Glutamatergic neuron (in vitro differentiated cells): ENCODE measurements at places on chromosomes 5 and 9.

GRCh38 chr5:155085282-155085989, 71.9 kb downstream of the KIF4B start:
- no peak overlapping the region for H3K27ac ChIP-seq
- peaks cover 3% of the 10 kb centered on the region for H3K27me3 ChIP-seq
- no peak for DNase-seq
- no peak overlapping the region for H3K4me3 ChIP-seq

DNA sequence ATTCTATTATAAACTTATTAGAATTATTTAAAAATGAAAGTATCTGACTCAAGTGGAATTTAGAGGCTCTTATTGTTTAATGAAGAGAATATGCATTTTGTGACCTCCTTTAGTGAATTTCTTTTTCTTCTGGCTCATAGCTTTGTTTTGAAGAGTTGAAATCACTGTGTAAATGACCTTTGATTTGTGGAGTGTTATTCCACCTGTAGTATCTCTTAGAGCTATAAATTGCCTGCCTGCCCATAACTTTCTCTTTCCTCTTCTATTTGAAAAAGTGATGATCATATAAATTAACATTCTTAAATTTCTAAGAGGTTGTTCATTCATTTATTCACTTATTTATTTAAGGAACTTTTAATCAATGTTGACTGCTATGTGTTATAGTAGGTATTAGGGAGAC, 16.1 kb downstream of the CSNK1G3 start:
- H3K36me3 ChIP-seq: no peaks in the 10 kb centered on the region
- no peak overlapping the region for H3K4me3 ChIP-seq
- peaks cover 2% of the 10 kb centered on the region for H3K4me1 ChIP-seq
- no peak for DNase-seq
- H3K27ac ChIP-seq: no peak overlapping the region

DNA sequence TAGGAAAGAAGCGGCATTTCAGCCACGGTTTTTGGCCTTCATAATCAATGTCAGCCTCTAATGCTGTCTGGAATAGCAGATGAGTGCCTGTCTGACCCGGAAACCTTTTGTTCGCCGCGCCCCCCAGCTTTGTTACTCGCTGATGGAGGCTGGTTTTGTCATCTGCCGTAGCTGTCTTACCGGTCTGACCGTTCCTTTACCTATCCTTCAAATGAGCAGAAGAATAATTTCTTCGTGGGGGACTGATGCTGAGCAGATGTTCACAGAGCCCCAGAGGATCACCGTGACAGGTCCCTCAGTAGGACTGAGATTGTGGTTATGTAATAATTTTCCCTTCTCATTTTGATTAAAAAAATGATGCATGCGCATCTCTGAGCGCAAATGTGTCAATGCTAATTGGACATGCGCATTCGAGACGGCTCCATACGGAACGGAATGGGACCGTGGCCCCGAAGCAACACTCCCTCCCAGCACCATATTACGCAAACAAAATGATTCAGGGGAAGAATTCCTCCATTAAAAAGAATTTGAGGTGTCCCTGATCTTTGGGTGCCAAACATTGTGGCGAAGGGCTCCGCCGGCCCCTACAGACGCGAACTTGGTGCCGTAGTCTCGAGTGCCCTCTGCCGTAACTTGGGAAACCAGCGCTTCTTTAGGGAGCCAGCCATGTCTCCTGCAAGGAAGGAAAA, 27.6 kb downstream of the TLX3 start:
- no peaks in the 10 kb centered on the region for H3K36me3 ChIP-seq
- peak overlapping the region; percentile 56 for H3K4me3 ChIP-seq
- H3K27ac ChIP-seq: peak overlapping the region; percentile 94
- DNase-seq: peak; percentile 50
- H3K4me1 ChIP-seq: peaks cover 31% of the 10 kb centered on the region

- H3K27ac ChIP-seq: no peak overlapping the region
- peak overlapping the region; percentile 76 for H3K4me3 ChIP-seq
- H3K27me3 ChIP-seq: peaks cover 6% of the 10 kb centered on the region
- H3K4me1 ChIP-seq: peaks cover 21% of the 10 kb centered on the region
Observed at GRCh38 chr5:112923148-112923917, 1.3 kb upstream of the REEP5 start.

- no peaks in the 10 kb centered on the region for H3K36me3 ChIP-seq
- no peak overlapping the region for H3K4me3 ChIP-seq
- peaks cover 22% of the 10 kb centered on the region for H3K4me1 ChIP-seq
- no peak overlapping the region for H3K27ac ChIP-seq
- DNase-seq: no peak
Observed at GRCh38 chr9:105168870-105169319, 75.6 kb upstream of the SLC44A1 start.

DNA sequence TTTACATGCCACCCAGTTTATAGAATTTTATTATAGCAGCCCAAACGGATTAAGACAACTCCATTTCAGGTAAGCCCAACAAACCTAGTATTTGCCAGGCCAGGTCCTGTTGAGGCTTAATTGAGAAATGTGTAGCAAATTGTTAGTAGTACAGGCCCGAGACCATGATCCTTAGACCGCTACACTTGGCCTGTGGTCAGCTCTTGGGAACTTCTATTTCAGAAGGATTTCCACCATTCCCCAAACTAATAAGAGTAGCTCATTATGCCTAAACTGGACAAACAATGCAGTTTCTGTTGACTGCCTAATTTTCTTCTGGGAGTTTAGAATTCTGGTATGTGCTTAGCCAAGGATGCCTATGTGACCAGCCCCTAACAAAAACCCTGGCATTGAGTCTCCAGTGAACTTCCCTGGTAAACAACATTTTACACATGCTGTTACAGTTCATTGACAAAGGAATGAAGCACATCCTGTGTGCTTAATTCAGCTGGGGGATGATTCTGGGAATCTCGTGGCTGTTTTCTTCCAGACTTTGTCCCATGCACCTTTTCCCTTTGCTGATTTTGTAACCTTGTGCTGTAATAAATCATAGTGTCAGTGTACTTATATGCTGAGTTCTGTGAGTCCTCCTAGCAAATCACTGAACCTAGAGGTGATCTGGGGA, 5.6 kb upstream of the GPX3 start:
- no peak overlapping the region for H3K27ac ChIP-seq
- no peaks in the 10 kb centered on the region for H3K36me3 ChIP-seq
- no peak for DNase-seq
- H3K4me3 ChIP-seq: no peak overlapping the region

GRCh38 chr5:143182901-143183820, 220.3 kb downstream of the NR3C1 start:
- no peak overlapping the region for H3K27ac ChIP-seq
- no peak overlapping the region for H3K4me3 ChIP-seq
- DNase-seq: no peak
- H3K36me3 ChIP-seq: no peaks in the 10 kb centered on the region
- no peaks in the 10 kb centered on the region for H3K4me1 ChIP-seq
- no peaks in the 10 kb centered on the region for H3K27me3 ChIP-seq

GRCh38 chr5:137195483-137195882, 303.6 kb downstream of the SPOCK1 start:
- peaks cover 7% of the 10 kb centered on the region for H3K4me1 ChIP-seq
- no peak overlapping the region for H3K4me3 ChIP-seq
- no peak overlapping the region for H3K27ac ChIP-seq
- H3K27me3 ChIP-seq: peaks cover 2% of the 10 kb centered on the region
- no peaks in the 10 kb centered on the region for H3K36me3 ChIP-seq
- DNase-seq: no peak
